Esophagus mucosa (tissue), 1 donor: ENCODE measurements at places on chromosomes 5 and 9. TPM values are rescaled to one million over a fixed set of nuclear protein-coding genes. Genes with fewer than 3 reads are reported as not detected.

GRCh38 chr5:64507264-64507605 lies 1.4 kb downstream of the RGS7BP start:
- no peak for ATAC-seq

DNA sequence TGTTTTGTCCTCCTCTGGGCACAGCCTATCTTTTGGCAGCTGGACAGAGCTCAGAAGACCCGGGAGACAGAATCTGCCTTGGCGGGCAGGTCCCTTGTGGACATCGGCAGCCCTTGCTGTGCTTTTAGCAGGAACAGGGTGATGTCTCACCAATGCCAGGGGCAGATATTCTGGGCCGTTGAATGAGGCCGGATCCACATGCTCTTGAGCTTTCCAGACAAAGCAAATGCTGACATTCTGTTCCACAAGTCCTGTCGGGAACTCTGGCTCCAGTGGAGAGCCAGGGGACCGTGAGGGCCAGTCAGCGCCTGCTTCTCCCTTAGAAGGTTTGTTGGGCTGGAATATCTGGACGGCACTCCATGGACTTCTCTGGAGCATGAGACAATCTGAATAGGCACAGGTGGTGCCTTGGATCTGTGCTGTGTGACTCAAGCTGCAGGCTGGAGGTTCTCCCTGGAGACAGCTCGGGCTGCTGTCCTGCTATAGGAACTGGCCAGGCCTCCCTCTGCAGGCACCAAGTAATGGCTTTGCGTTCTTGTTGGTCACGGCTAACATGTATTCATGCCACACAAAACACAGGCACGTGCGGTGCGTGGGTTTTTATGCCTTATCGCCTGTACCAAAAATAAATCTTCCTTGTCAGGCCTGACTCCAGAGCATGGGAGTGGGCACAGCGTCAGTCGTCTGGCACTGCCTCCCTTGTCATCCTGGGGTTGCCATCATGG lies 80.3 kb downstream of the GADD45G start:
- no peak for ATAC-seq

DNA sequence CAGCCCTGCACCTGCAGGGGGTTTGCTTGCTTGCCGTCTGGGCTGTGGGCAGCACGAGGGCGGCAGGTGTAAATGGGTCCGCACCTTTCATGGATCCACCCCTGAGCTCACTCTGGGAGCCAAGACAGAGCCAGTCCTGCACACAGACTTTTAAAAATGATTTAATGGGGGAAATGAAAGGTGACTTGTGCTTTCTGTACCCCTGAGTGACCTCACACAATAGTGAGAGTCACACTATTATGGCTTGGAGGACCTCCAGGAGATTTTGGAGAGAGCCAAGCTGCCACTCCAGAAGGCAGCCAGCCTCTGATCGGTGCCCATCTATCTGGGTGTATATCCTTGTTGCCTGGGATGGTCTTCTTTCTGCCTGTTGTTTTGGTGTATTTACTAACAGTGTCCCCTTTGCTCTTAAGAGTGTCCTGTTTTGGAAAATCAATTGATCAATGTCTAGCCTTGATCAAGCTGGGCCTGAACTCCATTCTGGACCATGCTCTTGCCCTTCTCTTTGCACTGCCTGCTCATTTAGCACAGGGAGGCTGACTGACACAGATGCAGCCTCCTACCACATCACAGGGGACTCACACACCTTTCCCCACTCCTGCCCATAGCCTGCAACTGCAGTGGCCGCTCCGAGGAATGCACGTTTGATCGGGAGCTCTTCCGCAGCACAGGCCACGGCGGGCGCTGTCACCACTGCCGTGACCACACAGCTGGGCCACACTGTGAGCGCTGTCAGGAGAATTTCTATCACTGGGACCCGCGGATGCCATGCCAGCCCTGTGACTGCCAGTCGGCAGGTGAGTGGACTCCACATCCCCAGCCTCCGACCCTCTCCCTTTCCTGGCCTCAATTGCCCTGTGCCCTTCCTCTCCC lies 29.5 kb downstream of the LAMC3 start:
- no peak for ATAC-seq

DNA sequence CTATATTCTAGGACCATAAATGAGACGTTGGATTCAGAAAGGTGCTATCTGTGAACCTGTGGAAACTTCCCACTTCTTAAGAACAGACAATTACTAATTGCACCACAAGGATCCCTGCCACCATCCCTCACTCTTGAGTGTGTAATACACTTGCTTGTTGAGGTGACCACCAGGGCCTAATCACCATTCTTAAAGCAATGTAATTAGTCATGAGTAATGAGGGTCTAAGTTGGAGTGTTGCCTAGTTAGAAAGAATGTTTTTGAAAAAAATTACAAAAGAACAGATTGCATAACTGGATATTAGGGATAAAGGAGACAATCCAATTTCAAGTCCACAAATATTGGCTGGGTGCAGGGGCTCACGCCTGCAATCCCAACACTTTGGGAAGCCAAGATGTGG lies 56.9 kb upstream of the TRIO start:
- no peak for ATAC-seq

DNA sequence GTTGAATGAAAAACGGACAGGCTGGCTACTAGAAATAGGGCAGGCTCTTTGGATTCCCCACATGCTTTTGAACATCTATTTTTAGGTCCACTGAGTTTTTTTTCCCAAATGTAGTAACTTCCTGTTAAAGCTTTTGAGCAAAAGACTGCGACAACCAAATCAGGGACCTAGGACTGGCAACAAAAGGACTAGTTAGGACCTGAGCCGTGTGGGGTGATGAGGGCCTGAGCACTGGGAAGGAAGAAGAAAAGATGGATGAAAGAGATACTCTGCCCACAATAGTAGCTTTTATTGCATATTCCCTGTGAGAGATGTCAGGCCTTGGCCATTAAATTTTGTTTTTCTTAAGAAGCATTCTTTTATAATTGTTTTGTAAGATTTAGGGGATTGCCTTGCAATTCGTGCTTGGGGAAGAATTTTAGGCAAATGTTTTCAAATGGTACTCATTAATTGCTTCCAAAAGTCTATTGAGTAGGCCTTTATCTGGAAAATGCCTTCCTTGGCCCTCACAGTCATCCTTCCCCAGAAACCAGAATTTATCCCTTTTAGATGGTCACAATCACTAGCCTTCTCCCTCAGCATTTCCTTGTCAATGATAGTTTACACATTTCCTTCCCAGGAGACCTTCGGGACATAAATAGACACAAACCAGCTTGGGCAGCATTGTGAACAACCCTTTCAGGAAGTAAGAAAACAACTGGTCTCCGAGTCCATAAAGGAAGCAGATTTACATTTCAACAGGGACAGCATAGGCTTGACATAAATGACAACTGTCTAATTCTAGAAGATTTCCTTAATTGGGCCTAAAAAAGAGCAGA lies 166.5 kb downstream of the RMI1 start:
- no peak for ATAC-seq

DNA sequence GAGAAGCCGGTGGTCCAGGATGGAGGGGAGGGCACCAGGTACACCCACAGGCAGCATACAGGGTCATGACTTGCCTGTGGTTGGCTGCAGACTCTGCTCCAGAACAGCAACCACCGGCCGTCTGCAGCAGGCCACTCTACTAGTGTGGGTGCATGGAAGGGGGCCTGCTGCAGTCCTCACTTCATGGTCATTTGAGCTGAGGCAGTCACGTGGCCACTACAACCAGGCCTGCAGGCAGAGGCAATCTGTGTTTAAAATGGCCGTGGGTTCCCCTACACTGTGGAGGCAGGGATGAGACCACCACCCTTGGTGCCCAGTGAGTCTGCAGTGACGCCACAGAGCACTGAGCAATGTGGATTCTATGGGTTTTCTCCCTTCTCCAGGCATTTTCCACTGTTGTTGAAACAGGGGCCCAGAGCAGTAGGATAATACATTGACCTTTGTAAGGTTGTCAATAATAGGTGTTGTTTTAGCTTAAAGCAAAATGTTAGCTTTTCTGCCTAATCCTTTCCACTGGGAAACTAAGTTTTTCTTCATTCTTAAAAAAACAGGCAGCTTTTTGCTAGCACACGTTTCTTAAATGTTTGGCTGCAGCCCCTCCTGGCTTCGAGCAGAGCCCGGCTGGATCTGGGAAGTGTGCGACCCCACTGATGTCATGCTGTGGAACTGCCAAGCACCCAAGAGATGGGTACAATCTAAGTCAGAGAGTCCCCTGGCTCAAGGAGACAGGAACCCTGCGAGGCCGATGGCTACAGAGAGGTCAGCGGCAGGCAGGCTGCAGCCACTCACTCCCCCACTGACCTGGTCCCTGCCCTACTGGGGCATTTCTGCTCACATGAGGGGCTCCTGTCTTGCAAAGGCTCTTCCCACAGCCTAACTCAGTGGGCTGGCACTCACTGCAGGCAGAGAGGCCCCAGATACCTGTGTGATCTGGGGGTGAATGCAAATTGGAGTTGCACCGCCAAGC lies 21.2 kb downstream of the GADD45G start:
- no peak for ATAC-seq

DNA sequence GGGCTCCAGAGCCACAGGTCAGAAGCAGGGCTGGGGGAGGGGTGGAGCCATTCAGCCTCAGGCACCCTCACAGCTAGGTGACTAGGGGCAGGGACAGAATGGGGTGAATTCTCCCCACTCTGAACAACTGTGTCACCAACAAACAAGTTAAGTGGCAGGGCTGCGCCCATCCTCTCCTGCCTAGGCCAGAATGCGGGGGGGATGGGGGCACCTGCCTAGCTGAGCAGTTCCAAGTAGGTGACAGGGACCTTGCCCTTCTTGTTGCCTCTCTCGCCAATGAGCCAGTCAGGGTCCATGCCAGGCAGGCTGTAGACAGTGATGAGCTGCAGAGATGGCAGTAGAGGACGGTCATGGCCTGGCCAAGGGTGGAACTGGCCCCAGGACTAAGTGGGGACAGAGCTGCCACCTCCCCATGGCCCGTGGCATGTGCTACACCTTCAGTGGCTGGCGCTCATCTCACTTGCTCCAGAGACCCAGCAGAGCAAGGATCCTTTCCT lies 19.6 kb downstream of the SH3GLB2 start:
- ATAC-seq: no peak

DNA sequence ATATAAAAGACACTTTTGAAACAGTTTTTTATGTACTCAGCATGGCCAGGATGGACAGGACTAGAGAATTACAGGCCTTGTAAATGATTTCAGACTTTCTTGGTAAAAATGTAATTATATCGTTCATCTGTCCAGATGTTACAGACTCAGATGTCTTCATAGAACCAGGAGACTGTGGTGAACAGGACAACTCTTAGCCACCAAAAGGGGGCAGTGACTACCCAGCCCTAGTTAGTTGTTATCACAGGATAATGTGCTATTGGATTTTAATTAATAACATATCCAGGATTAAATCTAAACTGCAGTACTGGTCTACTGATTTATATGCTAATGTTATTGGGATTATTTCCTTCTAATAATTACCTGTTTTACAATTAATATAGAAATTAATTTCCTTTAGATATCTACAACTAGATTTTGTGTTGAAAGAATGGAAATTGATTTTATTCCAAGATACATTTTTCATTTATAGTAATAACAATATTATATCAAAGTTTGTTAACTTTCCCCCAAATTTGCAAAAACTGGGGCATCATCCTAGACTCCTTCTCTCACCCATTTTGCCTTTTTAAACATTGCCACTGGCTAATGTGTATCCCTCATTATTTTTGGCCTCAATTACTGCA lies 99.4 kb downstream of the MTREX start:
- ATAC-seq: peak; percentile 51

GRCh38 chr5:50856401-50857119 lies 190.1 kb downstream of the PARP8 start:
- no peak for ATAC-seq

DNA sequence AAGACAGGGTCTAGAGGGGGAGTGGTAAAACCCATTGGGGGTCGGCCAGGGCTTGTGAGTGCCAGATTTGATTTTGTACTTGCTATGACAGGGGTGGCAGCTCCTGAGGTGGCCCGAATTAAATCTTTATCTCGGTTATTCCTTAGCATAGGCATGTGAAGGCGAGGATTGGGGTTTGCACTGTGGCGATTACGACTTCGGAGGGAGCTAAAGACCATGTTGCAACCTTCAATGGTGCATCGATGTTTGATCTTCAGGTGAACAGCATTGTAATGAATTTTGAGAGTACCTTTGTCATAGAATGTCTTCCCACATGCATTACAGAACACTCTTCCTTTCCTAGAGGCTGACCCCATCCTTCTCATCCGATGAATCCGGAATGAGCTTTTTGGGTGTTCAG lies 433.9 kb downstream of the BNC2 start:
- no peak for ATAC-seq

- no peak for ATAC-seq
These were observed 4.6 kb downstream of the PTAR1 start for GRCh38 chr9:69755205-69755604.

DNA sequence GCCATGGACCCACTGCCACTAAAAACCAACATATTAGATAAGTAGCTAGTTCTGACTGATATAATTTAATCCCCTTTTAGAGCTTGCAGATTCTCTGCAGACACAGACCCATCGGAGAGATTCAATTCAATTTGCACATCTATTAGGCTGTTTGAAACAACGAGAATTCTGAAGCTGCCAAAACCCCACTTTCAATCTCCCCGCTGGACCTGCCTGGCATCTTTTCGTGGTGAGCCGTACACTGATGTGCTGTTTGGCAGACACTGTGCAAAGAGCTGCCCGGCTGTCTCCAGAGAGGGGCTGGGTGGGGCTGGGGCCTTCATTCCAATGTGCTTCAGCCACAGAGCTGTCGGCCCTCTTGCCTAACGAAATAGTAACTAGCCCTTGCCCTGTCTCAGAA lies 42.1 kb upstream of the FAM240B start:
- ATAC-seq: no peak

Gene SLC36A2
- not detected for total RNA-seq

Gene C5orf52
- not detected for total RNA-seq

Gene ARHGEF39
- total RNA-seq: 2.4 TPM

Gene TLR4
- 1.0 TPM for total RNA-seq

Gene UBE2R2
- 25.5 TPM for total RNA-seq

Gene PALM2AKAP2
- total RNA-seq: 0.88 TPM

Gene PTGDS
- 18.4 TPM for total RNA-seq
